A673 (cell line): ENCODE measurements at places on chromosomes 16 and 17.

DNA sequence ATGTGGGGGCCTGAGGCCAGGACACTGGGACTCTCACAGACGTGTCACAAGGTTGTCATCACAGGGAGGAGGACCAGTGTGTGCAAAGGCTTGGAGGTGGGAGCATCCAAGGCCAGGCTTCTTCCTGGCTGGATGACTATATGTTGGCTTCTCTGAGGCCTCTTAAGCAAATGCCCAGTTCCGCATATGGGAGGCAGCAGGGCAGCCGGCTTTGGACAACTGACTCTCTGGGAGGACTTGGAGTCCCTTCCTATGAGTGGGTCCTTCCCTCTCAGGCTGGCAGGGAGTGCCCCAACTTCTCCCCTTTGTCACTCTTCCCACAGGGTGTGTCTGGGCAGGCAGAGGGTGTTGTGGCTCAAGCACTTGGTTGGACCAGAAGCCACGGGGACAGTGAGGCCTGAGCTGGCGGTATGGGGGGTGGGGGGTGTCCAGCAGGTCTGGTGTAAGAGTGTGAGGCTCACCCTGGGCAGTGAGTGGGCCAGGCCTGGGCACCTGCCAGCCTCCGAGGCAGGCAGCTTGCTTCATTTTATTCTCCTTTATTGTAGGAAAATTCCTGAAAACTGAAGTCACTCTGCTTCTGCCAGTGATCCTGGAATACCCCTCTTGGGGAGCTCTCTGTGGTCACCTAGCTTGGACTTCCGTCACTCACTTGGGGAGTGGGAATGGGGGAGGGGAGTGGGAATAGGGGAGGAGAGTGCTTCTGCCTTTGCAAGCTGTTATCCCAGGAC lies 14.9 kb downstream of the ADGRG1 start:
- no peak for DNase-seq

DNA sequence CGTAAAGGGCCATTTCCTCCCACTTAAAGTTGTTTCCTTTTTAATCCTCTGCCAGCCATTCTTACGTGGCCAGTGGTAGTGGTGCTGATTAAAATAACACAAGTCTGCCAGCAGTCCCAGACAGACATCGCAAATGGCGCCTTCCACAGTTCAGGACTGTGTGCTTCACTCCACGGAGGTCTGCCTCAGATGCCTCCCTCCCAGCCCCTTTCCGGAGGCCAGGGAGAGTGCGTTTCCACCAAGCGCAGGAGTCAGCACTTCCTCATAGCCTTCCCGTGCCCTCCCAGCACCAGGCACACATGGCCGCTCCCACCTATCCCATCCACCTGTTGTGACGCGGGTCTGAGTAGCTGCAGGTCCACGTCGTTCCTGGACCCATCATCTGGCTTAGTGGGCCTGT lies 205.6 kb downstream of the RPTOR start:
- no peak for DNase-seq

GRCh38 chr17:44602970-44603369 lies 45.7 kb downstream of the FZD2 start:
- DNase-seq = no peak

GRCh38 chr16:19196871-19197270 lies 28.8 kb downstream of the SYT17 start:
- no peak for DNase-seq

- DNase-seq = no peak
Observed at GRCh38 chr17:38357486-38358123, 6.0 kb downstream of the SOCS7 start.

- DNase-seq = no peak
Observed at GRCh38 chr16:617855-618254, 12.9 kb upstream of the WFIKKN1 start.

DNA sequence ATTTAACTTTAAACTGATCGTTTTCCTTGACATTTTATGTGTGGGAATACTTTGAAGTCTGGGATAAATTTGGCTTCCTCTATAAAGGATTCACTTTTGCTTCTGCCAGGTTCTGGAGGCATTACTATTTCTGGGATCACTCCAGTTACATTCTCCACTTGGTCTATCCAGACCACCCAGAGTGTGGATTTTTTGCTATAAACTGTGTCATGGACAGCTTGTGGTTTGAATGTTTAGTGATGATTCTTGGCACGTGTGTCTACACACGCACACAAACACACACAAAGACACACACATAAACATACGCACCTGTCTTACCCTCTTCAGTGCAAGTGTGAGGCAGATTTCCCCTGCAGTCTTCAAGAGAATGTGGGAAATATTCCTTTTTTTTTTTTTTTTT lies 27.4 kb upstream of the MSI2 start:
- DNase-seq = no peak

GRCh38 chr16:75687361-75687760 lies 10.6 kb upstream of the CPHXL2 start:
- DNase-seq = no peak

DNA sequence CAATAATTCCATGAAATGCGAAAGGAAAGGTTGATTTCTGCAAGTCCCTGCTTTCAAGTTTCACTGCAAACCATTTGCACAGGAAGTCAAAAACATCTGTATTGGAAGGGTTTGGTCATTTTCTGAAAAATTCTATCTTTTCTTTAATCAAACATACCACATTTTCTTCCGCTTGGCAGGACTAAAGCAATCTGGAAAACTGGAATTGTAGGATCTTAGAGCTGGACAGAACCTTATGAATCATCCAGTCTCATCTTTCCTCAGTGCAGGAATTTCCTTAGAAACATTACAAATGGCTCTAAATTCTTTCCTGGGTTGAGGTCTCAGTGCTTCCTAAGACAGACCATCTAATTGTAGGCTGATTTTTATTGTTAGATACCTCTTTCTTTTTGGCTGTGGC lies 111.5 kb upstream of the ELAC2 start:
- DNase-seq = no peak

- DNase-seq = no peak
Observed at GRCh38 chr17:48543854-48544348, 1.0 kb downstream of the HOXB2 start.

DNA sequence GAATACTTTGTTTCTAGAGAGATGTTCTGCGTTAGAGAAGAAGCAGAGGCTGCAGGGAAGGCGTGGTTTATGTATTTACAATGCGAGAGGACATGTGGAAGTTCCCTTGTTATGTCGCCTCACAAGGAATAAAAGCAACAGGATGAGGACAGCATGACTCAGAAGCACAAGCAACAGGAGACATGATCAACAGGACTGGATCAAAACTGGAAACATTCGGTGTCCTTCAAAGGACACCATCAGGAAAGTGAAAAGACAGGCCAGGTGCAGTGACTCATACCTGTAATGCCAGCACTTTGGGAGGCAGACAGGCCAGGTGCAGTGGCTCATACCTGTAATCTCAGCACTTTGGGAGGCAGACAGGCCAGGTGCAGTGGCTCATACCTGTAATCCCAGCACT lies 52.6 kb downstream of the CCDC57 start:
- DNase-seq = no peak

- peak; percentile 41 for DNase-seq
Observed at GRCh38 chr17:19238167-19238505, 970 bp downstream of the EPN2 start.

GRCh38 chr17:72338847-72339790 lies 218.3 kb downstream of the SOX9 start:
- DNase-seq = peak; percentile 88

GRCh38 chr17:17417718-17418181 lies 59.0 kb upstream of the MED9 start:
- no peak for DNase-seq

DNA sequence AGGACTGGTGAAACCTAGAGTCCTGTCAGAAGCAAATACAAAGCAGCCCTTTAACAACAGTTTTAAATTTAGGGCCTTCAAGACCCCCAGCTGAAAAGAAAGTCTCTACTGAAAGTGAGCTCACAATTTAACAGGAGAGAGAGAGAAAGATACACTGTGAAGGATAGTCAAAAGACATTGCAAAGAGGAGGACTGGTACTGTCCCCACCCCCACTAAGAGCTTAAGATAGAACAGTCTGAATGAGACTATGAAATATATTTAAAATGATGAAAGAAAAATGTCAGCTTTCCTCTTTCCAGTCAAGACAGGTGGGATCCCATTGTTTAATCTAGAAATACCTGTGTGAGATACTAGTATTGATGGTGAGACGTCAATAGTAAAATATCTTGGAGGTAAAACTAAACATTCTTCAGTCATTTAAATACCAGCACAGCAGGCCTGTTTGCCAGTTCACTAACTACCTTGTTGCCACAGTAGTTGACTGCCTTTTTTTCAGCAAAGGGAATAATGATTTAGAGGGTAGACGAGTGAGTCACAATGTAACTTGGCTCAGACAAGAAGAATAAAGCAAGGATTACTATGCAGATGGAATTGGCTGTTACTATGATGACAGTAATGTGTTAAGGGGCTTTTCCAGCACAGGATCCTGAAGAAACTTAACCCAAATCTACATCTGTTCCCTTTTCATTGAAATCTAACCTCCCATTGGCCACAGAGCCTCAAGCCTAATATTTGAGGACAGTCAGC lies 47.2 kb upstream of the RASL10B start:
- peak; percentile 1 for DNase-seq

- DNase-seq = no peak
Observed at GRCh38 chr16:67105881-67106280, 3.9 kb upstream of the PHAF1 start.
